ENCODE measurements at places on chromosomes 13 and 19.

- no peak for DNase-seq
Observed at GRCh38 chr19:14369399-14370168, 11.7 kb upstream of the ADGRE5 start.

- DNase-seq, result no peak
Observed at GRCh38 chr19:12543855-12544254, 7.4 kb downstream of the ZNF564 start.

GRCh38 chr13:73767191-73767741, 366.9 kb downstream of the KLF12 start:
- no peak for DNase-seq

GRCh38 chr13:66640231-66640630, 589.9 kb downstream of the PCDH9 start:
- no peak for DNase-seq

GRCh38 chr13:33931397-33932311, 113.7 kb downstream of the RFC3 start:
- DNase-seq, result no peak

DNA sequence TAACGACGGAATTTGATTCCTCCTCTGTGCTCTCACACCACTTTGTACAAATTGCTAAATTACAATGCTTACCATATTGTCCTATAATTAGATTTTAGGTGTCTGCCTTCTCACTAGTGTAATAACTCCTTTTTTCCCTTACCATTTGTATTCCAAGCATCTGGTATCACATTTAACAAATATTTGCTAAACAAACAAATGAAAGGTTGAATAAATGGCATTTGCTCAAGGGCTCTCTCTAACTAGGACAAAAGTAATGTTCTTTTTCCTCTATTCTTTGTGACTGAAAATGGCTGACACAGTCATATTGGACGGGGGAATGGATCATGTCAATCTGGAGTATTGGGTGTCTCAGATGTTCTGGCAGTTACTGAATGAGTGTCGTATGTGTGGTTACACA, 99.7 kb downstream of the ENOX1 start:
- no peak for DNase-seq

DNA sequence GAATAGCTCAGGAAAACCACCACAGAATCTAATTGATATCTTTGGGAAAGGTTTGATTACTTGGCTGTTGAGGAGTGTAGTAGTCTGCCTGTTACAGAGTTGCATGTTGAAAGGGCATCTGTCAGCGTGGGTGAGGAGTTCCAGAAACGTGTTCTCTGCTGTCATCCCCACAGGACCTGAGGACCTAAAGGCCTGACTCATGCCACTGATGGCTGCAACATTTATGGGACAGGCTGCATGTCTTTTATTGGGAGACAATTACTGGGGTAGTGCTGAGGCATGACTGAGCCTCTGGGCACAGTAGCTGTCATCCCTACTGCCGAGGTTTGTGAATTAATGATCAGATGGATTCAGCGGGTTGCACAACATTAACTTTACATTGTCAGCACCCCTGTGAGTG, 525.9 kb downstream of the GPC6 start:
- DNase-seq, result no peak

GRCh38 chr19:33520844-33521479, 629 bp downstream of the PEPD start:
- DNase-seq, result no peak

- no peak for DNase-seq
Observed at GRCh38 chr13:54029720-54030119, 1001.1 kb downstream of the OLFM4 start.

GRCh38 chr19:53957448-53958167, 5.1 kb upstream of the CACNG8 start:
- DNase-seq, result no peak

GRCh38 chr19:41595890-41596280, 19.9 kb downstream of the CEACAM21 start:
- DNase-seq, result no peak

DNA sequence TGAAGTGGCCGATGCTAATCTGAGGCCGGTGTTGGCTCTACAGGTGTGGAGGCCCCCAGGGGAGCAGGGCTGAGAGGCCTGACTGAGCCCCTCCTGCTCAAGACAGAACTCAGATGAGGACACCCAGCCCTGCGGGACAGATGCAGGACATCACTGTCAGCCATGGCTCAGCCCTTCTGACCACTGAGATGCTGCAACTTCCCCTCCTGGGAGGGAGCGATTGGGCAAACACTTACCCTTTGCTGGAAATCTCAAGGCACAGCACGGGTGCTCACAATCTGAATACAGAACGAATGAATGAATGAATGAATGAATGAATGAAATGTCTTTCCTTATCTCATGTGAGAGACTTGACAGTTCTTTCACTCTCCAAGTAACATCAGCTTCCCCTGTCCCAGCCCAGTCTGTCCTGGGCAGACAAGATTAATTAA, 3.5 kb upstream of the SIGLEC7 start:
- no peak for DNase-seq

DNA sequence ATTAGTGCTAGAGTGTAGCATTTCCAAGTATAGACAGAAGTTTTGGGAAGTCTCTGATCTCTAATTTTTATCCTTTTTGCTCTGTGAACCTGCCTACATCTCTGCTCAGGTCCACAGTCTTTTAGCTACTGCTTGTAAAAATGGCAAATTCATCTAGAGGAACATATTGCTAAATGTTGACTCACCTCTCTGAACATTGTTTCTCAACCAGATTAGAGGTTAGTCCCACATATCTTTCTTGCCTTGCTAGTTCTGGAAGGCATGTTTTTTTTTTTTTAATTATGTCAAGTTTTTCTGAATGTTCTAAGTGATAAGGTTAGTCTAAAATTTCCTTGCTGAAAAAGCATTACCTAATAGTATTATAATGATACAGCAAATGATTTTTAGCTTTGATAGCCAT, 2889.6 kb upstream of the PCDH20 start:
- no peak for DNase-seq

DNA sequence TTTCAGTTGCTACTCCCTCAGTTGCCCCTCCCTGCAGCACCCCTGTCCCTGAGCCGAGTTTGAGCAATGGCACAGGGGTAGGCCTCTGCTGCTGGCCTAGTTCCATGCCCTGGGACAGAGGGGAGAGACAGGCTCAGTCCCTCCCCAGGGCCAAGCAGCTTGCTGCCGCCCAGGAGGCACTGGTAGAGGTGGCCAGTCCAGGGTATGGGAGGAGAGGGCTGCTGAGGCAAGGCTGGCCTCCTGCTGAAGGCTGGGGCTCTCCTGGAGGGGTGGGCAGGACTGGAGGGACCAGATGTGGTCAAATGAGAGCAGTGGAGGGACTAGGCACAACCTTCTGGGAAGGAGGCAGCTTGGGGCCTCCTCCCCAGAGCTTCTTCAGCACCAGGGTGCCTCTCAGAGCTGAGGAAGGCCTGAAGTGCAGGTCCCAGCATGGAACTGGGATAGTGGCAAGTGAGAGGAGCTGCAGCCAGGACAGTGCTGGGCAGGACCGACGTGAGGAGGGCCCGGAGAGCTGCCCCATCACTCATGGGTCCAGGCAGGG, 29.8 kb upstream of the VSTM2B start:
- no peak for DNase-seq

DNA sequence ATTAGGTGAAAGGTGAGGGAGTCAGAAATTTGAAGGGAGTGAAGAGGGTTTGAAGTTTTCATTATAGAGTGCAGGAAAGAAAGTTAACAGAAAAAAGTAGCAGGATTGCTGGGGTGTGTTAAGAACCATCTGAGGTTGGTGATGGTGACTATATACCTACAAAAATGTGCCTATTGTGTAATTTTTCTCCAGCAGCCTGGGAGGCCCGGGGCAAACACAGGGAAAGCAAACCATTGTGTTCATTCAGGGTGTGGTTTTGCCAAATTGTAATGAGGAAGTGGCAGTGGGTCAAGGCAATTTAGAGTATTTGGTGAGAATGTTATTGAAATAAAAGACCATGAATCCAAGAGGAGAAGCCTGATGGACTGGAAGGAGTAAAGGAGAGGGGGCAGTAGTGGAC, 8.2 kb upstream of the SUCLA2 start:
- DNase-seq, result no peak

GRCh38 chr13:27110056-27110746, 61.4 kb downstream of the USP12 start:
- no peak for DNase-seq

- DNase-seq, result peak; percentile 59
Observed at GRCh38 chr13:40273253-40274025, 393.0 kb downstream of the FOXO1 start.

DNA sequence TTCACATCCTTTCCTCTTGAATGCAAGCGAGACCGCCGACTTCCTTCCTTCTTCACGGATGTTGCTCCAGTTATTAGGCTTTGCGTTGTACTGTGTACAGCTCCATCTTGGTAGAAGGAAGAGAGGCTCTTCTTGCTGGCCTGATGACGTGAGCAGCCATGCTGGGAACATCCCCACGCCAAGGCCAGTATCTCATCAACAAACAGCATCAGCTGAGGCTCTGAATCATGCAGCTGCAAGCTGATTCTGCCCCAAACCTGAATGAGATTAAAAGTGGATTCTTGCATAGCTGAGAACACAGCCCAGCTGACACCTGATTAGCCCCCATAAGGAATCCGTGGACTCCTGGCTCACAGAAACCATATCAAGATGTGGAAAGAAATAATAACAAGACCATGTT, 809.6 kb downstream of the EFNB2 start:
- no peak for DNase-seq

GRCh38 chr19:30355586-30355985, 16.6 kb upstream of the ZNF536 start:
- no peak for DNase-seq

DNA sequence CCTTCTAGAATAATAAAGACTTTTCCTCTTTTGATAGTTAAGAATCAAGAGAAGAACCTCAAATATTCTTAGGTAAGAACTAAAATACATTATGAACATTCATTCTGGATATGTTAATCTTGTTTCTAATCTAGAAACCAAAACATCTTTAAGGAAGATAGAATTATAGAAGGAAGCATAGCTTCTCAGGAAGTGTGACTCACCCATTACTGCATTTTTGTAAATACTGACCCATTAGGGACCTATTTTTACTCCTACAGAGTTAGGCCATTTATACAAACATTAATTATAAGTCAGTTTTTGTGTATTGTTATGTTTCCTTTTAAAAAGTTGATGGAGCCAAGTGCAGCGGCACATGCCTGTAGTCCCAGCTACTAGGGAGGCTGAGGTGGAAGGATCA, 147.1 kb downstream of the NUFIP1 start:
- DNase-seq, result no peak

- peak; percentile 58 for DNase-seq
Observed at GRCh38 chr13:104571161-104571892, 1505.1 kb upstream of the SLC10A2 start.

- DNase-seq, result no peak
Observed at GRCh38 chr19:15371786-15372380, 7.7 kb downstream of the AKAP8 start.

GRCh38 chr13:31377946-31378345, 178.2 kb downstream of the B3GLCT start:
- DNase-seq, result no peak

DNA sequence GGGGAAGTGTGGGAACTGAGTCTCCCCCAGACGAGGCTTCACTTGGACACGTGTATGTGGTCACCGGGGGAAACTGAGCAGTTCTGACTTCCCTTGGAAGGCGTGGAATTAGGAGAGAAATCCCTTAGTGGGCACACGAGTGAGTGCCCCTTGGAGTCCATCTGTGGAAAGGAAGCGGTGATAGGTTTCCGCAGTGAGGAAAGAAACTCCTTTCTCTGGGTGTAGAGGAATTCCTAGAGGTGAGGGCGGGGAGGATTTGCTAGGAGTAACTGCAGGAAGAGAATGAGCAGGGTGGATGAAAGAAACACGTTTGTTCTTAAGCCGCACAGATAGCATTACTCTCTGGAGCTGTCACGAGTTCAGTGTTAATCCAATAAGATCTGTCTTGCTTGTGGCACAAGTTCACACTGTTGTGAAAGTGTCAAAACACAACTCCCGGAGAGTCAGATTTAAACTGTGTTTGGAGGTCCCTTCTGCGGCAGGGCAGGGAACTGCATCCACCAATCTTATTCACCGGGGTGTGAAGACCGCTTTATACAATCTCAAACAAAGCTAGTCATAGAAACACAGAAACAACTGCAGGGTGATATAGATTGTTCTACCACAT, 1.2 kb downstream of the KL start:
- DNase-seq, result no peak

GRCh38 chr19:48784527-48784926, 26.3 kb downstream of the BCAT2 start:
- DNase-seq, result no peak
